ENCODE measurements at places on chromosomes 5 and 9.

DNA sequence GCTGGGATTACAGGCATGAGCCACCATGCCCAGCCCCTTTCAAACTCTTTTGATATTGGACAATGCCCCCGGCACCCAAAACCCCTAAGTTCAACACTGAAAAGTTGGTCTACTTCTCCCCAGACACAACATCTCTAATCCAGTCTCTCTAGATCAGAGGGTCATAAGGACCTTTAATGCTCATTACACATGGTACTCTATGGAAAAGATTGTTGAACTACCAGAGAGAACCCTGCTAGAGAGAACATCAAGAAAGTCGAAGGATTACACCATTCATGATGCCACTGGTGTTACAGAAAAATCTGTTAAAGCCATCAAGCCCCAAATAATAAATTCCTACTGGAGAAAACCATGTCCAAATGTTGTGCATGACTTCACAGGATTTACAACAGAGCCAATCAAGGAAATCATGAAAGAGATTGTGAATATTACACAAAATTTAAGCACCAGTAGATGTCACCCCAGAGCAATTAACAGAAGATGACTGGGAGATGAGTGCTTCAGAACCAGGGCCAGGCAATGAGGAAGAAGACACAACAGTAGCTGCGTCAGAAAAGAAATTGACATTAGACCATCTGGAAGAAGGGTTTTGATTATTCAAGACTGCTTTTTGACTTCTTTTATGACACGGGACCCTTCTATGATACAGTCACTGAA is 28.3 kb upstream of the NIPAL4 start:
- no peak for DNase-seq

GRCh38 chr9:129239946-129240490 is 62.0 kb upstream of the IER5L start:
- no peak for DNase-seq

DNA sequence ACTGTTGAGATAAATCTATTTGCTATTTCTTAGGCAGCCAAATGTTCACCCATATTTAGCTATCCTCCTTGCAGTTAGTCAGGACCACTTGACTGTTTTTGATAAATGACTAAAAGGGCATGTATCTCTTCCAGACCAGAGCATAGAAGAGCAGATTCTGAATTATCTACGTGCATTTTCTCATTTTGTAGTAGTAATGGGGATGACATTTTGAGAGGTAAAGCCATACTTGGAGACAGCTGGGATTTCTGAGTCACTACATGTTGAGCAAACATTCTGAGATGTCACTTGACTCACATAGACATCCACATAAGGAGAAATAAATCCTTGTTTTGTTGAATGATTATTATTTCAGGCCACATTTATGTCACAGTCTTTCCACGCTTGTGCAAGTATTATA is 297.6 kb downstream of the CDH10 start:
- no peak for DNase-seq

DNA sequence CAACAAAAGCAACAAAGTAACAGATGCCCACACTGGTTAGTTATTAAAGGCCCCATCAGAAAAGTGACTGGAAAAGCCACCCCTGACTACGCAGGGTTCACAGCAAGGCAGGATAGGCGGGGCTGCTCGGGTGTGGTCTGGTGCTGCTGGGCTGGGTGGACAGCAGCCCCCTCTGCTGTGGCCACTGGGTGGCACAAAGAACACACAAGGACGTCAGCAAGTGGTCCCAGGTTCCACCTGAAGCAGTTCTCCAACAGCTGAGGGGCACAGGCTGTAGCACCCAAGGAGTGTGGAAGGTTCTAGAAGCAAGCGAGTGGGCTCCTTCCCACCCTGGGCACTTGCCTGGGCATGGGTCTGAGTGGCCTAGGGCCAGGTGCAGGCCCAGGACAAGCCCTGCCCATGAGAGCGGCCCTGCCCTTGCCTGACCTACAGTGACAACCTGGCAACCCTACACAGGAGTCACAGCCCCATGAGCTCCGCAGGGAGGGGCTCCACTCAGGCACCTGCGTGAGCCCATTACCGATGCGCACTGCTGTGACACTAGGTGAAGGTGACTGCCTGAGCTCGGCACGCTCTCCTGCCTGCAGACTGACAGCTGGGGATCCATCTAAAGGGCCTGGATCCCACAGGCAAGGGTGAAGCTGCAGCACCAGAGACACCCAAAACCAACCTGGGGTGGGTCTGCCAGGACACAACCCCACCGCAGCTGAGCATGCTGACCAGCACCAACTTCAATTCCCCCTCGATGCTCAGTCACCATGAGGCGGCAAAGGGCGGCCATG is 8.1 kb downstream of the BRD9 start:
- DNase-seq = no peak

DNA sequence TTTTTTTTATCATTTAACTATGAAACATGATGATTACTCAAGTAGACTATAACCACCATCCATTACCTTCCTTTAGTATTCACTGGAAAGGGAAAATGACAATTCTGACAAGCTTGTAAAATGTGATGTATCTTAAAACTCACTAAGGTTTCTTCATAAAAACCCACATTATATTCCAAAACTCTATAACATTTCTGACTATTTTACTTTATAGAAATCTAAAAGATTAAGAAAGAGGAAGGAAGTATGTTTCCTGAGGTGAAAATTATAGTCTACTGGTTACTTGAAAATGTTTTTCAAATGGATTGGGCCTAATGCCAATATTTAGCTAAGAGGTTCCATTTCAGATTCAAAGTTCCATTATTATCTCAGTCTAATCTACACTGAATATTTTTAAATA is 1982.2 kb upstream of the C9orf72 start:
- no peak for DNase-seq

Data from activated naive CD8-positive, alpha-beta T cell treated with anti-CD3 and anti-CD28 coated beads for 36 hours (primary cell).